ENCODE measurements at places on chromosomes 16 and 17.
A peak's percentile ranks its signal among the peaks of the same experiment; 100 is the strongest.

- DNase-seq = no peak
Measured at GRCh38 chr16:6165330-6165979, 1067.9 kb upstream of the EEF2KMT start.

- no peak for DNase-seq
Measured at GRCh38 chr16:54719624-54720023, 211.0 kb upstream of the IRX5 start.

DNA sequence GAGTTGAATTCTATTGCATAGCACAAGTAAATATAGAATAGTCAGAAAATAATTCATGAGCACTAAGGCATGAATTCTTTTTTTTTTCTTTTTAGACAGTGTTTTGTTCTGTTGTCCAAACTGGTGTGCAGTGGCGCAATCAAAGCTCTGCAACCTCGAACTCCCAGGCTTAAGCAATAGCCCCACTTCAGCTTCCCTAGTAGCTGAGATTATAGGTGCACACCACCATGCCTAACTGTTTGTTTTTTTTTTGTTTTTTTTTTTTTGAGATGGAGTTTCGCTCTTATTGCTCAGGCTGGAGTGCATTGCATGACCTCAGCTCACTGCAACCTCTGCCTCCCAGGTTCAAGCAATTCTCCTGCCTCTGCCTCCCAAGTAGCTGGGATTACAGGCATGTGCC lies 16.6 kb downstream of the TUBD1 start:
- no peak for DNase-seq

- DNase-seq = no peak
Measured at GRCh38 chr16:4664538-4665418, 28.6 kb upstream of the NUDT16L1 start.

DNA sequence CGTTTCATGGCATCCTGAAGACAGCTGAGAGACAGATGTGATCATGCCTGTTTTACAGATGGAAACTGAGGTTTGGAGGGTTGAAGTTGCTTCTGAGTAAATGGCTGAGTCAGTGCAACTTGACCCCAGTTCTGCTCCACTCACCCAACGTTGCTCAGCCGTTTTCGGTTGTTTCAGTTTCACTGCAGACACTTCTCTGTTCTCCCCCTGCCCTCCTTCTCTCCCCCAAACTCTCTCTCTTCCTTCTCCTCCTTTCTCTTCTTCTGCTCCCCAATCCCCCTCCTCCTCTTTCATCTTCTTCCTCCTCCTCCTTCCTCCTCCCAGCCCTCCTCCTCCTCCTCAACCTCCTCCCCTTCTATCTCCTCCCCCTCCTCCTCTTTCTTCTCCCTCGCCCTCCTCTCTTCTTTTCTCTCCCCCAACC lies 9.4 kb upstream of the CEP20 start:
- no peak for DNase-seq

GRCh38 chr16:67404740-67405226 lies 11.5 kb upstream of the TPPP3 start:
- no peak for DNase-seq

DNA sequence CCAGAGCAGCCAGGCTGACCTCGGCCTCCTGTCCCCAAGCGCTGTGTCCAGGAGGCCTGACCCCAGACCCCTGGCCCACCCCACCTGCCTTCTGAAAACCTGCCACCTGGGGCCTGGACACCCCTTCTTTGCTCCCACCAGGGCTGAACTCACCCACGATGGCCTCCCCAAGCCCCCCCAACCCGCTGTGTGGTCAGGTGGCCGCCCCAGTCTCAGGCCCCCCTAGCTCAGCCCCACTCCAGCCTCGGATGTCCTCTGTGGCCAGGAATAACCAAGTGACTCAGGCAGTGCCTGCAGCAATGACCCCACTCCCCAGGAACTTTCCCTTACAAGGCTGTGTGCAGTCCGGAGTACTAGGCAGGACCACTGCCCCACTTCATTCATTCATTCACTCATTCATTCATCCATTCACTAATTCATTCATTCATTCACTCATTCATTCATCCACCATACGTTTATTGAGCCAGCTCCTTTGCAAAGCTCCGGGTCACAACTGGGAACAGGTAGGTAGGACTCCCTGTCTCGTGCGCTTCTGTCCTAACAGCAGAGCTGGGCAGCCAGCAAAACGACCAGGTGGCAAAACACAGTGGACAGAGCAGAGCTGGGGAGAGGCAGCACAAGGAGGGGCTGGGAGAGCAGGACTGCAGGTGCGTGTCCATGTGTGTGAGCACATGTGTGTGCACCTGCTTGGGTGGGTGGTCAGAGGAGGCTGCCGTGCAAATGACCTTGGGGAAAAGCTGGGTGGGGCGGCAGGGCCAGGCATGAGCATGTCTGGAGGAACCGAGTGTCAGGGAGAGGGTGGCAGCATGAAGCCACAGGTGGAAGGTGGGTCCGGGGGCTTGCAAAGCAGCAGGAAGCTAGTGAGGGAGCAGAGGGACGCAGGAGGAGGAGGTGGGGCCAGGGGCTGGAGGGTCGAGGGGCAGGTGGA lies 75.8 kb upstream of the CBX4 start:
- DNase-seq = no peak

DNA sequence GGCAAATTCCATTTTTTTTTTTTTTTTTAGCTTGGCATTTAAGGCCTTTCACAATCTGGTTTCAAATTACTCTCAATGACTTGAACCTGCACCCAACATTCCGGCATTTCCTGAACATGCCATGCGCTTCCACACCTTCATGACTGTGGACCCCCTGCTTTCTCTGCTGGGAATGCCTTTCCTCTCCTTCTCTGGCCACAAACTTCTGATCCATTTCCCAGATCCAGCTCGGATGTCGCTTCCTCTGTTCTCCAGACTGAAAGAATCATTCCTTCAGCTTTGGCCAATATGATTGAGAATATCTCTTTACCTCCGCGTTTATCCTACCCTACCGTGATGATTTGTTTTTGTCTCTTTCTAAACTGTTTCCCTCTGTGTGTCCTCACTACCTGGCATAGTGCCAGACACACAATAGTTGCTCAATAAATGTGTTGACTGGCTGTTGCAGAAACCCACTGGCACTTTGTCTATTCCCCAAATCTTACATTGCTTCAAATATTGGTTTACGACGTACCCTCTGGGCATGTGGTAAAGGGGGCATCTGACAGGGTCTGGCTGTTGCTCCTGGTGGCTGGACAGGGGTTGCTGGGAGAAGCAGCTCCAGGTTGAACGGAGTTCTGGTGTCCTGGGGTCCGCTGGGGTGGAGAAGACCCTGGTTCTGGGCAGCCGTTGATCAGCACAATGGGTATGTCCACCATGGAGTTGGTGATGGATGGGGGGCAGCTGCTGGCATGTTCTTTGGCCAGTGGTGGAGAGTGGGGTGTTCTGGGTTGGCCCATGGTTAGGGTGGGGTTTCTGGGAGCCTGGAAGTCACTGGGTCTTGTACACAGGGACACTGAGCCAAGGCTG lies 14.7 kb downstream of the TNS4 start:
- DNase-seq = no peak

DNA sequence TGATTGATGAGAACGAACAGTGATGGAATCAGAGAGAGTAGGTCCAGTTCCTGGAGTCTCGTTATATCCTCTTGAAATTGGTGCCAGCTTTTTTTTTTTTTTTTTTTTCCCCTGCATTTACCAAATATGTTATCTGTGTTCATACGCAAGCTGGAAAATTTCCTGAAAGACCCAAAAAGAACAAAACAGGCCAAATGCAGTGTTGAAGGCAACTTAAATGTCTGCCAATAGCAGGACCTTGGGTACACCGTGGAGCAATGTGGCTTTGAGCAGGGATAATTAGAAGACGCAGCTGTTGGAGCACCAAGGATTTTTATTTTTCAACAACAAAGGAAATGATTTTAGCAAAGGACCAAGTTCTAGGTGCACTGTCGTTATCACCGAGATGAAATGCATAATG lies 105.0 kb downstream of the ABCC6 start:
- no peak for DNase-seq

DNA sequence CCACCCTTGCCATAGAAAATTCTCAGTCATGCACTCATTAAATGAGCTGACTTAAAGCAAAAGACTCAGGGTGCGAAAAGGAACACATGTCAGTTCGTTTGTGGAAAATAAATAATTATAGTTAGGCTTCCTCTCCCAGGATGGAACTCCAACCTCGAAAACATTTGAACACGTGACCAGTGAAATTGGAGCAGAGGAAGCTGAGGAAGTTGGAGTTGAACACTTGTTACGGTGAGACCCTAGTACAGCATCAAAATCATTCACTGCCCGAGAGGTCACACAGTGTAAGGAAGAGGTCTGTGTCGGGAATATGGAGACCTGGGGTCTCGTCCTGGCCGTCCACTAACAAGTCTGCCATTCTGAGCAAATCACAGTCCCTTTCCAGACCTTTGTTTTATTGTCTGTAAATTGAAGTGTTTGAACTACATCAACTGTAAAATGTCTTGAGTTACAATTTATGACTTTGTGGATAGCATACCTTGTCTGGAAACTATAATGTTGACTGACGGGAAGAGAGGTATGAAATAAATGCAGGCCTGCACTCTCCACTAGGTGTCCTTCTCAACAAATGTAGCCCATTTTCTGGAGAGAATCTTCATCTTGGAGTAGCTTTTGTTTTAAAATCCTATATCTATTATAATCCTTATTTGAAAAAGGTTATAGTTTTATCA lies 7.7 kb downstream of the PSMD7 start:
- no peak for DNase-seq

- DNase-seq = no peak
Measured at GRCh38 chr17:43974382-43975266, 20.9 kb upstream of the PYY start.

GRCh38 chr17:81309140-81309858 lies 14.2 kb upstream of the SLC38A10 start:
- peak; percentile 79 for DNase-seq

DNA sequence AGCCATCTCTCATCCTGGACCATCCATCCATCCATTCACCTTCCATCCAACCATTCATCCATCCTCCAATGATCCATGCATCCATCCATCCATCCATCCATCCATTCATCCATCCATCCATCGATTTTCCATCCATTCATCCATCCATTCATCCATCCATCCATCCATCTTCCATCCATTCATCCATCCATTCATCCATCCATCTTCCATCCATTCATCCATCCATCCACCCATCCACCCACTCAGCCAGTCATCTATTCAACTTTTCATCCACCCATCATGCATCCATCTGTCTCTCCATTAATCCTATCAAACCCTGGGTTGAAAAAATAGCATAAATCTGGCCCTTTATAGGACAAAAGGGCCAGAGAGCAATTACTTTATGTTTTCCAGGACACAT lies 158.3 kb upstream of the WSCD1 start:
- DNase-seq = no peak

DNA sequence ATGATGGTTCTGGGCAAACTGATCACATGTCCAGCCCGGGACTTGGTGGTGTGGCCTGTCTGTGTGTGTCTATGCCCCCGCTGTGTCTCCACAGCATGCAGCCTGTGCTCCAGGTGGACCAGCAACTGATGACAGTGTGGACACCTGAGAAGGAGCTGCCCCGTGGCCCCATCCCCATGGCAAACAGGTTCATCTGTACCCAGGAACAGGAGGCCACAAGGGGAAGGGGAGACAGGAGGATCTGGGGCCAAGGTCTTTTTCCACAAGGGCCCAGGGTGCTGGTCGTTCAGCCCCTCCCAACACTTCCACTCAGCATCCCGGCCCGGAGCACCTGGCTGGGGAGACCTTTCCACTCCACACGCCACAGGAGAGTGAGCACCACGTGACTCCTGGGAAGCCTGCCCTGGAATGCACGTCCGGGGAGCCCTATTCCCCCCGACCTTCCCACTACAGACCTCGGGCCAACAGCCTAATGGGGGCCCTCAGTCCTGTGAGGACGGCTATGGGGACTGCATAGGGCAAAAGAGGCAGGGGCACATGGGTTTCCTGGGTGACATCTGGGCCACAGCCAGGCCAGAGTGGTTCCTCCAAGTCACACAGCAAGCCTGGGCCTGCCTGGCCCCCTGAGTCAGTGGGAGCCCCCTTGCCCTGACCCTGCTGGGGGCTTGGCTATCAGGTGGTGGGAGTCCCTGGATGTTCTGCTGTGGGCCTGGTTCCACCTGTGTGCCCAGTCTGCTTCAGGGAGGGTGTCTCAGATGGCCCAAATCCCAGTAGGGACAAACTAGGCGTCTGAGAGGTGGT lies 20.8 kb upstream of the NXPH3 start:
- no peak for DNase-seq

DNA sequence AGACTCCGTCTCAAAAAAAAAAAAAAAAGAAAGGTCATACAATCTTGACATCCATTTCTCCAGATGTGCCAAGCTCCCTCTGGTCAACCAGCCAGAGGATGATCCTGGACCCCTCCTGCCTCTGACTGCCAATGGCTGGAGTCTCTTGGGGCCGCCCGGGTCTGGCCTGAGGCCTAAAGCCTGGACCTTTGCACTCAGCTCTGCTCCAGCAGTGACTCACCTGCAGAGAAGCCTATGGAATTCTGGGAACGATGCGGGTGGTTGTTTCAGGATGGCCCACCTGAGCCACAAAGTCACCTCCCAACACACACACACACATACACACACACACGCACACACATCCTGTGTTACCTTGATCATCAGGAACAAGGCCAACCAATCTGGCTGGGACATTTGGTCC lies 64.0 kb upstream of the DNAH17 start:
- no peak for DNase-seq

GRCh38 chr16:57032931-57033330 lies 43.6 kb downstream of the NLRC5 start:
- DNase-seq = no peak

- DNase-seq = no peak
Measured at GRCh38 chr17:49223168-49223516, 7.4 kb downstream of the PHOSPHO1 start.

GRCh38 chr17:54426296-54426886 lies 474.3 kb upstream of the TOM1L1 start:
- DNase-seq = no peak

- DNase-seq = no peak
Measured at GRCh38 chr17:11885051-11885450, 112.2 kb downstream of the ZNF18 start.

GRCh38 chr16:25771812-25772568 lies 80.2 kb downstream of the HS3ST4 start:
- no peak for DNase-seq

DNA sequence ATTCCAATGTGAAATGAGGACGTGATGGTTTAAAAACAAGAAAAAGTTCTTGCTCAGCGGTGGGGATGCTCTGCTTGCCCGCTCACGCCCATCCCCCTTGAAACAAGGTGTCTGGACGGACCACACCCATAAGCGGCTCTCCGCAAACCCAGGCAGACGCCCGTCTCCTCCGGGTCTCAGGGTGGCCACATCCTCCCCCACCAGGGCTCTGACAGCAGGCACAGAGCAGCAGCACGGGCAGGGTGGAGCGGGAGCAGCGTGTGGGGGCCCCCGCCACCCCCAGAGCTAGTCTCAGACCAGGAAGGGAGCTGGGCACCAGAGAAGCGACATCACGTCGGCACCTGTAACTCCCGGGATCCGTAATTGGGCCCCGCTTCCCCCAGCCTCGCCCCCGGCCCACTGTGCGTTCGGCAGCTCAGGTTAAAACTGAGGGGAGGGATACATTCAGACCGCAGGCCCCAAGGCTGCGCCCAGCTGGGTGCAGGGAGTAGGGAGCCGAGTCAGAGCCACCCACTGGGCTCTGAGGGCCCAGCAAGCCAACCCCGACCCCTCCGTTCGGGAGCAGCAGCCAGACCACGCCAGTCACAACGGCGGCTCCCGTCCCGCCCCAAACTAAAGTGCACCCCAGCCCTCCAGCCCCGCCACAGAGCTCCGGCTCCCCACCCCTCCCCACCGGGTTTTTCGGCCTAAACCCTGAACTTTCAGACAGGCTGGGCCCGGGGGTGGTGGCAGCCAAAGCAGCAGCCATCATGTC lies 22.0 kb downstream of the CLUH start:
- no peak for DNase-seq
